ENCODE measurements at places on chromosomes 3 and 15. TPM values are rescaled to one million over a fixed set of nuclear protein-coding genes. Genes with fewer than 3 reads are reported as not detected.
A peak's percentile ranks its signal among the peaks of the same experiment; 100 is the strongest.

DNA sequence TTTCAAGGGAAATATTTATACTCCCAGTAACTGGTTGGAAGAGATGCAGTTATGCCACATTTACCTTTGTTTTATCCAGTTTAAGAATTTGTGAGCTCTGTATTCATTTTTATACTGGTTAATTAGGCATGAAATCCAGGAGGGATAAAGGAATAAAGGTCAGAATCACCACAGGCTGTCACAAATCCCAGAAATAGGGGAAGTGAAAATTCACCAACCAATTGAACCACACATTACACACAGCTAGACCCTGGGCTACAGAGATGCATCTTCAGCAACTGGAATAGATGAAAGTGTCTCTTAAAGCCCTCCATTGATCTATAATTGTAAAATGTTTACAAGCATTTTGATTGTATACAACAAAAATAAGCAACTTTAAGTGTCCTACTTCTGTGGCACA, 18.5 kb downstream of the SERPINI1 start:
- DNase-seq: no peak

TEX55 gene
- not detected for total RNA-seq

AGBL1 gene
- under 0.01 TPM for total RNA-seq

DNA sequence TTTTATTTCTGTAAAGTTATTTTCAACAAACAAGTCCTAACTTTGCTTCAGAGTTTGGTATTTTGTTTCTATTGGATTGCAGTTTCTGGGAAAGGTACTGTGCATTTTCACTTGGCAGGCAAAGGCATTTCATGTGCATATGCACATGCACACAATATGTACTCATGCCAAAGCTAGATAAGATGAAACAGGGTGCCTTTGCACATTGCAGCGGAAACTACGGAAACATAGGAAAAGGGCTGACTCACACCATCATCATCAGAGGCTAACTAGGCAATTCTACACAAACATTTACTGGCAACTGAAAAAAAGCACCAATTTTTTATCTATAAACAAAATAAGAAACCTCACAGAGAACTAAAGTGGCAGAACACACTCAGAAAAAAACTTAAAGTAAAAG, 550.6 kb upstream of the NECTIN3 start:
- DNase-seq: peak; percentile 14

LYZL4 gene
- total RNA-seq: not detected

Measured in stomach (tissue), 19 donors.